T-cell (primary cell): ENCODE measurements at places on chromosomes 2 and 18.

DNA sequence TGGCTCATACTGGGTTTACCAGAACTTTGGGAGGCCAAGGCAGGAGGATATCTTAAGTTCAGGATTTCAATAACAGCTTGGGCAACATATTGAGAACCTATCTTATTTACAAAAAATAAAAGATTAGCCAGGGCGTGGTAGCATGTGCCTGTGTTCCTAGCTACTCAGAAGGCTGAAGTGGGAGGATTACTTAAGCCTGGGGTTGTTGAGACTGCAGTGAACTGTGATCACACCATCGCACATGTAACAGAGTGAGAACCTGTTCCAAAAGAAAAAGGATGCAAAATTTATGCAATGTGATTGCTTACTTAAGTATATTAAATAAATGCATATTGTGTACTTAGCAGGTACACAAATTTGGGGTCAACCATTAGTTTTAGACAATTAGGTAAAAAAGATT lies 768.9 kb upstream of the CDH7 start:
- H3K27ac ChIP-seq, result no peak overlapping the region
- H3K36me3 ChIP-seq, result no peaks in the 10 kb centered on the region
- H3K4me3 ChIP-seq, result no peak overlapping the region
- no peak for DNase-seq
- H3K4me1 ChIP-seq, result no peaks in the 10 kb centered on the region
- no peaks in the 10 kb centered on the region for H3K27me3 ChIP-seq

DNA sequence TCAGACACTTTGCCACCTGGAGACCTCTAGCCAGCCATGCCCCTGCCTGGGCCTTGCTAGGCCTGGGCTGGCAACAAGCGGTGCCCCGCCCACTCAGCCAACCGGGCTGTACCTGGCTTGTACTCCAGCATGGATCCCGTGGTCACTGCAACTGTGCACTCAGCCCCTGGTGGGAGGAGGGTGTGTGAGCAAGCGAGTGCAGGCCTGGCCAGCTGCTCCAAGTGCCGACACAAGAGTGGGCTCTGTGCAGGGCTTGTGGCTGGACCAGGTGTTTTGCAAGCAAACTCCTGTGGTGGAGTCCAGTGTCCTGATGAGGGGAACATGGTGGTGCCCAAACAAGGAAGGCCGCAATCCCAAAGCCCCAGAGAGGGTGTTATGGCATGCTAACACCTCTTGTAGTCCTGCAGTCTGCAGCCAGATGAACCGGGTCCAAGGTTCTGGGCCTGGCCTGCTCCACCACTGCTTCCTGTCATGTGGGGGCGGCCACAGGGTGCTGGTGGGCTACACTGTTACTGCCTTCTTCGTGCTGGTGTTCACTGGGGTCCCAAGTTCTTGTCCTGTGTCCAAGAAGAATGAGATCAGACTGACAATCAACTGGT lies 60.1 kb upstream of the CD28 start:
- no peaks in the 10 kb centered on the region for H3K4me1 ChIP-seq
- no peak overlapping the region for H3K4me3 ChIP-seq
- H3K27ac ChIP-seq, result no peak overlapping the region
- no peaks in the 10 kb centered on the region for H3K27me3 ChIP-seq

DNA sequence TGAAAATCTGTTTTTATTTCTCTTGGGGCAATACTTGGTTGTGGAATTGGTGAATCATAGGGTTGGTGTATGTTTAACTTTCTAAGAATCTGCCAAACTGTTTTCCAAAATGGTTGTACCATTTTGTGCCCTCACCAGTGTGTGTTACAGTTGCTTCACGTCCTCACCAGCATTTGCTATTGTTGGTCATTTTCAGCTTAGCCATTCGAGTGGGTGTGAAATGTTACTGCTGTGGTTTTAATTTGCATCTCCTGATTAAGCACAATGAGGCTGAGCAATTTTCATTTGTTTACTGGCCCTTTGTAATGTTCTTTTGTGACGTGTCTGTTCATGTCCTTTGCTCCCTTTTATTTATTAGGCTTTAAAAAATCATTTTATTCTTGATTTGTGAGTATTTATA lies 49.7 kb downstream of the FOSL2 start:
- H3K36me3 ChIP-seq, result no peaks in the 10 kb centered on the region
- no peak overlapping the region for H3K27ac ChIP-seq
- DNase-seq, result no peak
- H3K4me1 ChIP-seq, result no peaks in the 10 kb centered on the region
- no peaks in the 10 kb centered on the region for H3K27me3 ChIP-seq

- no peaks in the 10 kb centered on the region for H3K4me1 ChIP-seq
- H3K27me3 ChIP-seq, result peaks cover 5% of the 10 kb centered on the region
- H3K27ac ChIP-seq, result no peak overlapping the region
- H3K36me3 ChIP-seq, result no peaks in the 10 kb centered on the region
- H3K4me3 ChIP-seq, result no peak overlapping the region
Measured at GRCh38 chr2:217521820-217522219, 481.0 kb downstream of the TNS1 start.
